RWPE1 (cell line): ENCODE measurements at places on chromosomes 4 and X.

DNA sequence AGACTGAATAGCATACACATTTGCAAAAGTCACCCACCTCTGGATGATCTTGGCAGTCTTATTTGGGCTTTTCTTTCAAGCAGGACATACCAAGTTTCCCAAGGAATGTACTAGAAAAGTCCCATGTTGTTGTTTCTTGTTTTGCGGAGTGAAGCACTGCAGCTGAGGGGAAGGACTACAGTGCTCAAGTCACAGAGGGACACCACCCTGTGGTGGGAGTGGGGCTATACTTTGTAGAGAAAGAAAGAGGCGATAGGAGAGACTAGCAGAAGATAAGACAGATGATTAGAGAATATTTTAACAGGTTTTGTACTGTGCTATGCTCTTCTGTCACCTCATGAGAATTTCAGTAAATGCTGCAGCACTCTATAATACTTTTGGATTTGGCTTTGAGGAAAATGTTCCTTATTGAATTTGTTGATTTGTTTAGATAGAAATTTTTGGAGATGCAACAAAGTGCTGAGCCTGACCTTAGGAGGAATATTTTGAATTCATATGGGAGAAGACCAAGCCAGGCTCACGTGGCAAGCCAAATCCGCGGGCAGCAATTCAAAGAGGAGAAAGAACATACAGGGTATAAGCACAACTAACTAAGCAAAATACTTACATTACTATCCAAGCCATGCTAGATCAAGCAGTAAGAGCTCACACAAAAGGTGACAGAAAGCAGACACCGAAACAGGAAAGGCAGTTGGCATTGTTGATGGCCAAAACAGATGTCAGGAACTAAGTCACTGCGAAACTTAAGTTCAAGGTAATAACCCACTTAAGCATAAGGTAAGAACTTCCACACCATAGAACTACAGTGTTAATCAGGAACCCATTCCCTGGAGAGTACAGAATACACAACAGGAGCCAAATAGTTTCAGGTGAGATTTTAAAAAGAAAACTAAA is 280.3 kb upstream of the INTU start:
- no peak for DNase-seq

DNA sequence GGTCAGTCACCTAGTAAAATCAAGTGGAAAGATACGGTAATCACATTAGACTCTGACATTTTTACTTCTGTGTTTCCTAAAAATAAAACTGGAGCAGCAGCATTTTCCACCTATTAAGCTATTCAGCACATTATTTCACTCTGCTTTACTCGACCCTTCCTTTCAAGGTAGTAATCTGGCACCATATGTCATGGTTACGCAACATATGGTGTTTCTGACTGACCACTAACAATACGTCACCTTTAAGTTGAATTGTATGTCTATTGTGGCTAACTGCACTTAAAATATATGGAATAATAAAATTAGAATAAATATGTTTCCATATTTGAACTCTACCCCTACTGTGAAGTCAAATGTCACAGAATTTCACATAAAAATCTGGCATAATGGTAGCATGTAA is 168.8 kb downstream of the CDS1 start:
- no peak for DNase-seq

DNA sequence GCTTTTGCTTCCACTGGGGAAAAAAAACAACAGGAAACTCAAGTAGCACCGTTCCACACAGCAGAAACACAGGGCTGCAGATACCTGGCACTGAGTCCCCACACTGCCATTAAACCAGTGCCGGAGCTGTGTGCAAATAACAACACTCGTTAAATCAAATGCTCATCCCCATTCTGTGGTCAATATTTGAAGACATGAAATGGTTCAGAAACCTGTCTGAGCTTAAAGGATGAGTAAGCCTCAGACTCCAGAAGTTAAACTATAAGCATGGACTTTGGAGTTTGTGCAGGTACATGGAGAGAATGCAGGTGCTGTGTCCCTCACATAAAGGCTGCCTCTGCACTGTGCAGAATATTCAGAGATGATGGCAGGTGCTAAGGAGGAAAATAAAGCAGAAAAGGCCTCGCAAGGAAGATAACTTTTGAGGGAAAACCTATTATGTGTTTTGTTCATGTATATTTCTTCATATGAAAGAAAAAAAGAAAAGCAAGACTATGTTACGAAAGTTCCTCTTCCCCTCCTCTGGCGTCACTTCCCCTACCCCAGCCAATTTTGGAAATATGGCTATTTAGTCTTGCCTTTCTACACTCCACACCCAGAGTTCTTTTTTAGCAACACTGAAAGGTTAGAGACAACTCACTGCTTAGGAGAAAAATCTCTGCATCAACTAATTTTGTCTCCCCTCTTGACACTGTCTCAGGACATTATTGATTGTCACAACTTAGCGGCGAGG is 4.6 kb downstream of the MPP1 start:
- DNase-seq, result no peak

GRCh38 chr4:120085705-120086104 is 19.1 kb upstream of the MAD2L1 start:
- no peak for DNase-seq

DNA sequence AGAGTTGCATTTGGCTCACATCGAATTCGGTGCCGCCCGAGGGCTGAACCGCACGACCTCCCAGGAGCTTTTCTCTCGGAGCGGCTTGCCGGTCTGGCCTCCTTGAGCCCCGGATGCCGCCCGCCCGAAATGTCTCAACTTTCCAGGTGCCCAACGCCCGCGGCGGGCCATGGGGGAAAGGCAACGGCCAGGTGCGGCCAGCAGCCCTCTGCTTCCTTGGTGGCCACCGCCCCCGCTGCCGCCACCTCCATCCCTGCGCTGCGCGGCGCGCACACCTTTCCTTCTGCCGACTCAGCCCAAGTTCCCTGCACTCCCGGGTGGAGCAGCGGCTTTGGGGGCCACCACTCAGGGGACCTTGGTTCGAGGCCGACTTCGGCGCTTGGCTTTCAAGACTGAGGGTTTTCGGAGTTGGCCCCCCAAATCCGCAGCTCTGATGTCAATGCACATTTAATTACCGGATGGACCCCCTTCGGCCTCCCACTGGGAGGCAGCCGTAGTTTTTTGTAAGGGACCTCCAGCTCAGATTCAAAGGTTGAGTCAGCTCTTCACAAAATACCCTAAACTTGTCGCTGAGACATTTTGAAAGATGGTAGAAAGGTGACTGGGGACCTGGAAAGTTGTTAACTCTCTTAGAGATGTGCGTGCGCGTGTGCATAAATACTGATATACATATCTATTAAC is 1.1 kb downstream of the AFF2 start:
- DNase-seq, result no peak

- no peak for DNase-seq
These were observed 20.4 kb upstream of the GPM6B start for GRCh38 chrX:13837290-13837745.

DNA sequence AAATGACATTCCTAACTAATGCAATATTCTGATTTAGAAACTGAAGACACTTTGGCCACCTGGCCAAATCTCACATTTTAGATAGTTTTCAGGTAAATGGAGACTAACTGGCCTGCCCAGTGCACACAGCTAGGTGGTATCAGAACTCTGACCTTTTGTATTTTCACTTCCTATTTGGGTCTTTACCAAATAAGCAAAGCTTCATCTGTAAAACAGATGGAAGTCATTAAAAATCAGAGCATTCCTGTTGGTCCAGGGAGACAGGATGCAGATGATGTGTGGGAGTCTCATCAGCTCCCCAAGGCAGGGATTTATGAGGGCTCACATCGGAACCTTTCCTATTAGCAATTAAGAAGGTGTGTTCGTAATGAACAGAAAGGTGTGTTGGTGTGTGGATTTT is 57.7 kb downstream of the ARHGAP10 start:
- DNase-seq, result no peak

- no peak for DNase-seq
These were observed 20.1 kb upstream of the XPNPEP2 start for GRCh38 chrX:129718676-129719075.

- DNase-seq, result peak; percentile 1
These were observed 10.5 kb downstream of the GPR82 start for GRCh38 chrX:41734530-41734929.

- no peak for DNase-seq
These were observed 54.0 kb upstream of the ZCCHC13 start for GRCh38 chrX:74249963-74250362.

DNA sequence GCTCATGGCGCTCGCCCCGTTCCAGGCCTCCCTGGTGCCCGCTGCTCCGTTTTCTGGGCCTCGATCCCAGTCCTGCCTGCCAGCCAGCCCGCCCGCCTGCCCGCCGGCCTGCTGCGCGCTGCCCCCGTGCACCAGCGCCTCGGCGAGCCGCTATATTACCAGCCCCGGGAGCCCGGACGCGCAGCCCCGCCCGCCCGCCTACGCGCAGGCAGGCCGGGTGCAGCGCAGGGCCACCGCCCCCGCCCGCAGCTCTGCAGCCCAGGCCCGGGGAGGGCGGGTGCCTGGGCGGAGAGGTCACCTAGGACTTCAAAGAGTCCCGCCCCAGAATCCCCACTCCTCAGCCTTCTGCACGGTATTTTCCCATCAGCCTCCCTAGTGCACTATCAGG is at the start of gene MAOB:
Gene MAOB (minus strand): TSS at position 157 of the 388 bp plus-strand sequence. CDS start 151 bp downstream, at position 6.
- peak; percentile 26 for DNase-seq

- no peak for DNase-seq
These were observed 29.7 kb downstream of the PDHA1 start for GRCh38 chrX:19373351-19373891.
